Testis (tissue), 5 donors: ENCODE measurements at places on chromosomes 11 and 22. TPM values are rescaled to one million over a fixed set of nuclear protein-coding genes. Genes with fewer than 3 reads are reported as not detected.

- H3K4me3 ChIP-seq, result no peak overlapping the region
- no peak overlapping the region for H3K27ac ChIP-seq
- H3K27me3 ChIP-seq, result no peaks in the 10 kb centered on the region
- no peaks in the 10 kb centered on the region for H3K36me3 ChIP-seq
- no peak for DNase-seq
These were observed 51.3 kb downstream of the CACNA1I start for GRCh38 chr22:39621826-39622225.

GRCh38 chr11:545171-545570 lies 7.8 kb downstream of the LRRC56 start:
- H3K27me3 ChIP-seq, result no peaks in the 10 kb centered on the region
- no peaks in the 10 kb centered on the region for H3K36me3 ChIP-seq
- no peak overlapping the region for H3K4me3 ChIP-seq

DNA sequence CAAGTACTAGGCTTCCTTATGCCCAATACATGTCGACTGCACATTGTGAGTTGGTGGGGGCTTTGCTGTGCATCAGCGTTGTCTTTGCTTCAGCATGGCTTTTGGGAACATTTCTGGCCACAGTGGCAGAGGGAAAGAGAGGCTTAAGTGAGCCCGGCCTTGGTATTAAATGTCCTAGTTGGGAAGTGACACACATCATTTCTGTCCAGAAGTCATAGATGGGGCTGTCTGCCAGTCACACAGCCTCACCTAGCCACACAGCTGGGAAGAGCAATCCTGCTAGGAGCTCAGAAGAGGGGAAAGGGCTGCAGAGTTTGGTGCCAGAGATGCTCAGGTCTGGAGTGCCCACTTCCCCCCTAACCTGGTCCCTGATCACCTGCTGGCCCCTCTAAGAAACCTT lies 27.6 kb downstream of the TREH start:
- no peaks in the 10 kb centered on the region for H3K36me3 ChIP-seq
- no peaks in the 10 kb centered on the region for H3K27me3 ChIP-seq
- H3K4me1 ChIP-seq, result no peaks in the 10 kb centered on the region
- no peak overlapping the region for H3K27ac ChIP-seq
- no peak for DNase-seq

The SYT13 gene
- total RNA-seq, result 0.68 TPM

The SFI1 gene
- total RNA-seq, result 129 TPM

The PRRG4 gene
- 1.1 TPM for total RNA-seq

The UBQLN3 gene
- 105 TPM for total RNA-seq

- H3K27ac ChIP-seq, result no peak overlapping the region
- H3K4me1 ChIP-seq, result peaks cover 14% of the 10 kb centered on the region
These were observed 40.8 kb upstream of the FTH1 start for GRCh38 chr11:62008193-62008592.

- H3K4me3 ChIP-seq, result peak overlapping the region; percentile 93
- peaks cover 17% of the 10 kb centered on the region for H3K4me1 ChIP-seq
- no peaks in the 10 kb centered on the region for H3K27me3 ChIP-seq
- no peak overlapping the region for H3K27ac ChIP-seq
- H3K36me3 ChIP-seq, result no peaks in the 10 kb centered on the region
These were observed 890 bp upstream of the ARFGAP3 start for GRCh38 chr22:42857845-42858481.

DNA sequence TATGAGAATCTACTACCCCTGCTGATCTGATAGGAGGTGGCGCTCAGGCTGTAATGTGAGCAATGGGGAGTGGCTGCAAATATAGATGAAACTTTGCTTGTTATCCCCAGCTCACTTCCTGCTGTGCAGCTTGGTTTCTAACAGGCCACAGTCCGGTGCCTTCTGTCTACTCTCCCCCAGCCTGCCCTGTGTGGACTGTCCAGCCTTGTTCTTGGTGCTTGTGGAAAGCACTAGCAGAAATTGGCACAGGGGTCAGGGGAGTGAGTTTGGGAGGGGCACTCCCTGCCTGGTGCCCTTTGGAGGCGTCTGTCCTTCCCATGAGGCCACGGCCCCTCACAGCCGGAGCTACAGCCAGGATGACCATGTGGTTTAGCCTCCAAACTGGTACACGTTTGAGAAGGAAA lies 14.3 kb downstream of the MOV10L1 start:
- H3K27me3 ChIP-seq, result no peaks in the 10 kb centered on the region
- no peaks in the 10 kb centered on the region for H3K4me1 ChIP-seq
- no peak for DNase-seq
- H3K36me3 ChIP-seq, result no peaks in the 10 kb centered on the region

GRCh38 chr22:48647606-48648515 lies 1179.8 kb downstream of the BRD1 start:
- no peaks in the 10 kb centered on the region for H3K36me3 ChIP-seq
- no peaks in the 10 kb centered on the region for H3K4me1 ChIP-seq
- no peaks in the 10 kb centered on the region for H3K27me3 ChIP-seq
- no peak overlapping the region for H3K27ac ChIP-seq
- DNase-seq, result no peak
- no peak overlapping the region for H3K4me3 ChIP-seq

- no peak overlapping the region for H3K27ac ChIP-seq
- DNase-seq, result no peak
- no peak overlapping the region for H3K4me3 ChIP-seq
- H3K4me1 ChIP-seq, result no peaks in the 10 kb centered on the region
- H3K36me3 ChIP-seq, result no peaks in the 10 kb centered on the region
These were observed 83.0 kb downstream of the ALX4 start for GRCh38 chr11:44226945-44227344.

GRCh38 chr11:61495801-61496601 lies 12.5 kb upstream of the LRRC10B start:
- no peak for DNase-seq
- no peak overlapping the region for H3K4me3 ChIP-seq
- no peaks in the 10 kb centered on the region for H3K36me3 ChIP-seq
- peaks cover 11% of the 10 kb centered on the region for H3K4me1 ChIP-seq
- no peaks in the 10 kb centered on the region for H3K27me3 ChIP-seq
- H3K27ac ChIP-seq, result no peak overlapping the region

The MIAT gene
- 2.4 TPM for total RNA-seq

DNA sequence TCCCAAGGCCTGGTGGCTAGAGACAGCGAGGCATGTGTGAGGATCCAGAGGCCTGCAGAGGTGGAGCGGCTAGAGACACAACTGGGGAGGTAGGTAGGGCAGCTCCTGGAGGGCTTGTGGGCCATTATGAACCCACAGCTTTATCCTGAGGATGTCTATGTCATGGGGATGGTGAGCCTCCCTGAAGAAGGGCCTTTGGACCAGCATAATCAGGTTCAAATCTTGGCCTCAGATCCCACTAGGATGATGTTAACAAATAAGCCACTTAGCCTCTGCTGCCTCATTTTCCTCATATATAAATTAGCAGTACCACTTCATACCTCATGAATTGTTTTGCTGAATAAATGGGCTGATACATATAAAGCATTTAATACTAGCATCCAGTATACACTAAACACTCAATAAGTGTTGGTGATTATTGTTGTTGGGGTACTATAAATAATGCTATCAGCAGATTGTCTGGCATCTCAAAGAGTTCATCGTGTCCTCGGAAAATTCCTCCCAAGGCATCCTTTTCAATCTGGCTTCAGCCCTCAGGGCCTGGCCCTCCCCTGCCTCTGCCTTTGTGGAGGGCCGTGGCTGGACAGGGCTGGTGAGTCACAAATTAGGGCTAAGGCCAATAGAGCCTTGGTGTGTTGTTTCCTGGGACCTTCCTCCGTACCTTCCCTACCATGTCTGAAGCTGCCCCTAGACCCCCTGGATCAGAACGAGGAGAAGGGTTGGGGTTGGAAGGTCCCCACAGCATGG lies 30.9 kb upstream of the LRRC32 start:
- H3K36me3 ChIP-seq, result no peaks in the 10 kb centered on the region
- H3K4me3 ChIP-seq, result no peak overlapping the region
- DNase-seq, result no peak
- no peaks in the 10 kb centered on the region for H3K27me3 ChIP-seq

- H3K36me3 ChIP-seq, result no peaks in the 10 kb centered on the region
- peak; percentile 10 for DNase-seq
- H3K27ac ChIP-seq, result peak overlapping the region; percentile 71
- no peaks in the 10 kb centered on the region for H3K27me3 ChIP-seq
These were observed 5.6 kb downstream of the PLAAT3 start for GRCh38 chr11:63608353-63609345.

The LARGE2 gene
- 2.1 TPM for total RNA-seq

DNA sequence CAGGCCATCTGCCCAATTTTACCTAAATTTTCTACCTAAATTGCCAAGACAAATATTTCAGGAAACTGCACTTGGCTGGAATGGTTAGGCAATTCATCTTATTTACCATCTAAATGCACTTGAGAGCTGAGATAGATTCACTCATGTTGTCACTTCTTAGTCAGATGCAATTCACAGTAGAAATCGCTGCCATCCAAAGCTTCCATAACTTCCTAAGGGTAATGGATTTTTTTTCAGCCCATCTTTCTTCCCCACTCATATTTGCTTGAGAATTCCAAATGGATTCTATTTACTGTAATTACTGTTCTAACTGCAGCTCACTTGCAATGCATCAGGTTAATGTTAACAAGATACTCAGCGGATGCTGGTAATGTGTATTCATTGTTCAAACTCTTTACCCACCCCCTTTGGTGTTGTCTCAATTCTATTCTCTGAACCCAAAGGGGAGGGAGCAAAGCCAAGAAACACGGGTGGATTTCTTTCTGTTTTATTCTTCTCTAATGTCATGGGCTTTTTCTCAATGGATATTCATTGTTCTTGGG lies 96.0 kb downstream of the TENM4 start:
- H3K36me3 ChIP-seq, result no peaks in the 10 kb centered on the region
- H3K27me3 ChIP-seq, result no peaks in the 10 kb centered on the region
- no peak for DNase-seq
- no peak overlapping the region for H3K27ac ChIP-seq

DNA sequence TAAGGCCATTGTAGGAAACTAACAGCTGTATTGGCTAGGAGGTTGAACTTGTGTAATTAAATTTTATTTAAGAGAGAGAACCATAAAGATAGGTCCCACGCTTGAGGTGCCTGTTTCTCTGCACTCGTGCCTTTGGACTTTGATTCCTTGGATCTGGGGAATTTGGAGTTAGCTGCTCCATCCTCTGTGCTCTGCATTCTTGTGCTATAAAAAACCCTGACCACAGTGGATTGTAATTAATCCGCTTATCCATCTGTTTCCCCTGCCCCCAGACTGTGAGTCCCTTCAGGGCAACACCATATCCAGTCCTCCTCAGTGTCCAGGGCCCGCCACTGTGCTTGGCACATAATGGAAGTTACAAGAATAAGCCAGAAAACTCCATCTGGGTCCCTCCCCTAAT lies 169.8 kb downstream of the SPON1 start:
- no peak overlapping the region for H3K27ac ChIP-seq
- no peaks in the 10 kb centered on the region for H3K27me3 ChIP-seq
- no peaks in the 10 kb centered on the region for H3K4me1 ChIP-seq
- no peaks in the 10 kb centered on the region for H3K36me3 ChIP-seq
- H3K4me3 ChIP-seq, result no peak overlapping the region
- no peak for DNase-seq

GRCh38 chr11:29564486-29564885 lies 452.3 kb downstream of the KCNA4 start:
- H3K27ac ChIP-seq, result no peak overlapping the region
- H3K36me3 ChIP-seq, result no peaks in the 10 kb centered on the region
- no peak overlapping the region for H3K4me3 ChIP-seq
- H3K27me3 ChIP-seq, result no peaks in the 10 kb centered on the region
- no peaks in the 10 kb centered on the region for H3K4me1 ChIP-seq
- no peak for DNase-seq

- no peak overlapping the region for H3K27ac ChIP-seq
- DNase-seq, result no peak
- no peaks in the 10 kb centered on the region for H3K27me3 ChIP-seq
- H3K4me1 ChIP-seq, result no peaks in the 10 kb centered on the region
These were observed 12.0 kb upstream of the UBQLNL start for GRCh38 chr11:5528495-5528894.

The SGSM1 gene
- 7.9 TPM for total RNA-seq

The VPREB1 gene
- not detected for total RNA-seq

- H3K4me3 ChIP-seq, result no peak overlapping the region
- no peak for DNase-seq
- no peaks in the 10 kb centered on the region for H3K4me1 ChIP-seq
- H3K27ac ChIP-seq, result no peak overlapping the region
- no peaks in the 10 kb centered on the region for H3K27me3 ChIP-seq
- no peaks in the 10 kb centered on the region for H3K36me3 ChIP-seq
These were observed 6.9 kb downstream of the NFRKB start for GRCh38 chr11:129888451-129888850.

- peaks cover 20% of the 10 kb centered on the region for H3K4me1 ChIP-seq
- H3K4me3 ChIP-seq, result no peak overlapping the region
These were observed 993.4 kb upstream of the FAT3 start for GRCh38 chr11:91231226-91231625.

DNA sequence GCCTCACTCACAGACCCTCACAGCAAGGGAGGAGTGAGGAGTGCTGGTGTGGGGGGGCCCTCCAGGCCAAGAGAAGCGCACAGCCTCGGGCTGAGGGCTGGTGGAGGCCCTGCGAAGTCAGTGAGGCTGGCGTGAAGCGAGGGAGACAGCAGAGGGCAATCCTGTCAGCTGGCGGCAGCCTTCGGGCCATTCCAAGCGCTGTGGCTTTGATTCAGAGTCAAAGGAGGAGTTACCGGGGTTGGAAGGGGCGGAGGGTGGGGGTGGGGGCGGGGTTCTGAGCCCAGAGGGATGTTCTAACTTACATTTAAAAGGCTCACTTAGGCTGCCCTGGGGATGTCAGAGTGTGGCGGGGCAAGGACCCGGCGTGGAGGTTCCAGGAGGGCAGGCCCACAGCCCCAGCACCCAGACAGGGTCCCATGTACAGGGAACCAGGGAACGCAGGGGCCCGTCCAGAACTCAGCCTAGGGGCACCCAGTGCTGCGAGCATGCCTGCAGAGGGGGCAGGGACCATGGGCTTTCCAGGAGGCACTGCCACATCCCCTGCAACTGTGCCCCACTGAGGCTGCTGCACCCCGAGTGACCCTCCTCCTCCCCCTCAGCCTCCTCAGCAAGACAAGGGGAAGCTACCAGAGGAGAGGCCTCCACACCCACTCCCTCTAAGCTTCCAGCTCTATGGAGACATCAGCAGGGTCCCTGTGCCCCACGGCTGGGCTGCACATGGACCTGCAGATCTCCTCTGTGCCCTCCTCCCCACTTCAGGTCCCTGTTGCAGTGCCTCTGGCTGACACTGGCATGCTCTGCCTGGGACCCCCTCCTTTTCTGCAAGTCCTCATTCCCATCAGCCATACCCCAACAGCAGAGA lies 39.7 kb upstream of the TTLL12 start:
- H3K27me3 ChIP-seq, result no peaks in the 10 kb centered on the region
- peak; percentile 48 for DNase-seq
- no peak overlapping the region for H3K27ac ChIP-seq

GRCh38 chr11:107757661-107758060 lies 45.8 kb upstream of the SLN start:
- DNase-seq, result no peak
- no peaks in the 10 kb centered on the region for H3K36me3 ChIP-seq
- no peak overlapping the region for H3K4me3 ChIP-seq
- no peak overlapping the region for H3K27ac ChIP-seq

- no peak for DNase-seq
- no peak overlapping the region for H3K4me3 ChIP-seq
- no peaks in the 10 kb centered on the region for H3K36me3 ChIP-seq
- H3K27ac ChIP-seq, result peak overlapping the region; percentile 68
- H3K27me3 ChIP-seq, result no peaks in the 10 kb centered on the region
These were observed 4.5 kb downstream of the FTH1 start for GRCh38 chr11:61963016-61963281.

GRCh38 chr22:25059438-25059837 lies 106.9 kb downstream of the KIAA1671 start:
- no peak overlapping the region for H3K4me3 ChIP-seq
- H3K27me3 ChIP-seq, result no peaks in the 10 kb centered on the region

The MOGAT2 gene
- total RNA-seq, result 0.19 TPM
